ENCODE measurements at places on chromosomes 2 and 18.

DNA sequence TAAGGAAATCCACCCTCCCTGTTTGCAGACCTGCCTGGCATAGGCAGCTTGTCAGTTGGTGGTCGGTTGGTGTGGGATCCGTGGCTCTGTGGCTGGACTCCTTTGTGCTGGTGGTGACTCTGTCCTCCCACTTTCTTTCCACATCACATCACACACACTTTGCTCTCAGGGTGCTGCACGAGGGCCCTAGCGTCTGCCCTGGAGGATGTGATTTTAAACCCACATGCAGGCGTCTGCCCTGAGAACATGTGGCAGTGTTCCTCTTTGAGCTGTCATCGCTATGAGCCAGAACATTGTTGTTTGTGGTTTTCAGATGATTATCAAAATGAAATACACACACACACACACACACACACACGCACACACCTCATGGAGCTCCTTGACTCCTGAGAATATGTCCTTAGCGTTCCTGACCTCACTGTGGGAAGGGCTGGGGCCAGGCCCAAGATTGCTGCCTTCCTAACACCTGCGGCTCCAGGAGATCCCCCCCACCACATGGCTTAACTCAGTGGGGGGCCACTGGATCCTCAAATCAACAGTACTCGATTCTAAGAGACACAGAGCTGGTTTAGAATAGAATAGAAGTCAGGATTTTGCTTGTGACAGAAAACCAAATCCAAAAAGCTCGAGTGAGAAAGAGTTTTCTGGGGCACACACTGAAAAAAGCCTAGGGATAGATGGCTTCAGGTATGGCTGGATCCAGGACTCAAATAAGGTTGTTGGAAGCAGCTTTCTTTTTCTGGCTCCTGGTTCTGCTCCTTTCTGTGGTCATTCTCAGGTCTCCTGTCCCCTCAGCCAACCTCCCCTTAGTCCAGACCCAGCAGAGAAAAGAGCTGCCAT, 54.8 kb downstream of the RTP5 start:
- DNase-seq = no peak

DNA sequence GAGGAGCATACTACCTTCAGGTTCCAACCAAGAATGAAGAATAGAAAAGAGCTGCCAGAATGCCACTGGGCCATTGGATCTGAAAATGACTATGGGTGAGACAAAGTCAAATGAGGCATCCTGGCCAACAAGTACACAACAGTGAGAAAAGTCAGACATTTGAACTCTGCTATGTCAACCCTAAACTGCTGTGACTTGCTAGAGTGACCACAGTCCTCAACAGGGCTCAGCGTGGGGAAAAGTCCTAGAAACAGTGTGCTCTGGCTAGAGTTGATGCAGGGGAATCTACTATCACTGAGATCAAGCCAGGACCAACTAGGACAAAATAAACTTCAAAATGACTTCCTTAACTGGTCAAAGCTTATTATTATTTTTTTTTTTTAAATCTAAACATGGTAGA, 98.2 kb upstream of the FZD5 start:
- DNase-seq = no peak

DNA sequence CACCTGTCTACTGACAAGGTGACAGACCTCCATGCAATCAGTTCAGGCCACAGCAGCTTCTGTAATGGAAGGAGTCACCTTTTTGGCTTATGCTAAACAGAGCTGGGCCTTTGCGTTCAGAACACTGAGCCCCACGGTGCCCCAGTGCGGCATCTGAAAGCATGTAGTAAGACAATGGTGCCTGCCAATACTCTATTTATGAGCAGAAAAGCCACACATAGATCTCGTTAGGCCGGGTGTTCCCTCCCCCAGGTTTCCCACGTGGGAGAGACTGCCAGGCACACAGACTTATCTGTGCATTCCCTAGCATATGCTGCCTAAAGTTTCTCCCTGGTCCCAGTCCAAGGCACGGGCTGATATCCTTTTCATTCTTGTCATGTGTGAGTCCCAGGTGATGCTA, 150.9 kb downstream of the ACTR3 start:
- DNase-seq = no peak

GRCh38 chr2:46747297-46747818, 168.2 kb downstream of the MCFD2 start:
- no peak for DNase-seq

GRCh38 chr18:68725346-68725745, 10.4 kb upstream of the TMX3 start:
- no peak for DNase-seq

- peak; percentile 83 for DNase-seq
Measured at GRCh38 chr2:10057231-10058107, 14.1 kb downstream of the KLF11 start.

GRCh38 chr2:20193185-20193584, 31.7 kb downstream of the SDC1 start:
- DNase-seq = no peak

GRCh38 chr2:21025690-21026478, 18.0 kb downstream of the APOB start:
- DNase-seq = no peak

GRCh38 chr18:13242797-13243196, 24.2 kb downstream of the LDLRAD4 start:
- peak; percentile 25 for DNase-seq

GRCh38 chr2:74882299-74882687, 48.4 kb downstream of the HK2 start:
- no peak for DNase-seq

DNA sequence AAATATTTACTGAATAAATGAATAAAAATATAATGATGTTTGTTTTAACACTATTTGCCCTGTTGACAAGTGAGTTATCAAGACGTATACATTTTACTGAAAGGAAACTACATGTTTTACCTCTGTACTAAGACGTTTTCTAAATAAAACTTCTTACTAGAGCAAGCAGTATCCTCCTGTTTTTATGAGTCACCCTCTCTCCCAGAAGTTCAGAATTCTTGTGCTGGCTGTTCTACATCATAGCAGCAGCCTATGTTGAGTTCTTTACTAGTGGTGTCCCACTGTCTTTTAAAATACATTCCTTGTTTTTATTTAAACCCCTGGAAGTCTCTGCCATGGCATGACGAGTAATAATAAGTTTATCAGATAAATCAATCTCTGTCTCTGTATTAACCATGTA, 297.4 kb downstream of the CALCRL start:
- no peak for DNase-seq

DNA sequence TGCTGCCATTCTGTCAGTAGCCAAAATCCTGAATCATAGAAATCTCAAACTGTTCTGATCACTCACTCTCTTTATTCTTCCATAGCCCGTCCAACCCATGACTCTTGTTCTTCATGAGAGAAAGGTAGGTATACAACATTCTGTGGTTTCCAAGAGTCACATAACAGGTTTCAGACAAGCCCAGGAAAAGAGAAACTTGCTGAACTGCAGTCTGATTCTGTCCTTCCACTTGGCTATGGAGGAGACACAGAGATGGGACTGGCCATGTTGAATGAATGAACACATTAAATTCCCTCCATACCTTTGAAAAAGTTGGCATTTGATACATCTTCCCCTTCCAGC, 880.2 kb upstream of the CELF4 start:
- DNase-seq = no peak

- no peak for DNase-seq
Measured at GRCh38 chr18:58451972-58452334, 176.9 kb downstream of the ALPK2 start.

- DNase-seq = no peak
Measured at GRCh38 chr2:94876523-94876863, 5.3 kb downstream of the TEKT4 start.

- no peak for DNase-seq
Measured at GRCh38 chr2:219084791-219085190, 24.1 kb upstream of the IHH start.

GRCh38 chr2:96097441-96097840, 18.9 kb downstream of the ADRA2B start:
- no peak for DNase-seq

GRCh38 chr18:56672391-56672790, 21.2 kb downstream of the WDR7 start:
- no peak for DNase-seq

DNA sequence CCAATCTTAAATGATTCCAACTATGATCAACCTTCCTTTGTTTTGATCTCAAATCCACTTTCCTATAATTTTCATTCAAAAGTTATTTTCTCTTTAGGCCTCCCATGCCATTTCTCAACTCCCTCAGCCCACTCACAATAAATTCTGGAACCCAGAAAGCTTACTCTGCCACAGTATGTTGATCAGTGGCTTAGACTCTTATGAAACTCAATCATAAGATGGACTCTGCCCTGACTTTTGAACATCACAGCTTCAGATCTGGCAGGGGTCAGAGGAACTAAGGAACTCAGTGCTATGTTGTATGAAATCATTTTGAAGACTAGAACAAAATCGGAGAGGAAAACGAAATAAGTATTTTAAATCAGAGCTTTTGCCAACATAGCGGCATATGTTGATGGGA, 59.8 kb upstream of the LGALSL start:
- no peak for DNase-seq

DNA sequence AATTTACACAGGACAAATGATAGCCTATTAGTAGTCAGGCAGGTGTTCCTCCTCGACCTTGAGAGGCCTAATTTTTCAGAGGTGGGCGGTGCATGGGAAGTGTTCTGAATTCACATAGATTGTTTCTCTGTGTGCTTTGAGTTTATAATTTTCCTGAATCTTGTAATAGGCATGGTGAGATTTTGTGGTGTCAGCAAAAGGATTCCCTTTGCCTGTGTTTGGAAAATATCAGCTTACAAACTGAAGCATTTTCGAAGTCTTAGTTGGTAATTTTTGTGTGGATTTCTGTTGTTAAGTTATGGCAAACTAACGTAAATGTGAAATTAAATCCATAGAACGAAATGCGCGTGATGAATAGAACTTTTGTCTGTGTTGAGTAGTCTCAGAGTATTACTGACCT, 194.0 kb upstream of the RBMS1 start:
- DNase-seq = no peak

GRCh38 chr2:287471-287885, 413 bp downstream of the ALKAL2 start:
- DNase-seq = peak; percentile 54

DNA sequence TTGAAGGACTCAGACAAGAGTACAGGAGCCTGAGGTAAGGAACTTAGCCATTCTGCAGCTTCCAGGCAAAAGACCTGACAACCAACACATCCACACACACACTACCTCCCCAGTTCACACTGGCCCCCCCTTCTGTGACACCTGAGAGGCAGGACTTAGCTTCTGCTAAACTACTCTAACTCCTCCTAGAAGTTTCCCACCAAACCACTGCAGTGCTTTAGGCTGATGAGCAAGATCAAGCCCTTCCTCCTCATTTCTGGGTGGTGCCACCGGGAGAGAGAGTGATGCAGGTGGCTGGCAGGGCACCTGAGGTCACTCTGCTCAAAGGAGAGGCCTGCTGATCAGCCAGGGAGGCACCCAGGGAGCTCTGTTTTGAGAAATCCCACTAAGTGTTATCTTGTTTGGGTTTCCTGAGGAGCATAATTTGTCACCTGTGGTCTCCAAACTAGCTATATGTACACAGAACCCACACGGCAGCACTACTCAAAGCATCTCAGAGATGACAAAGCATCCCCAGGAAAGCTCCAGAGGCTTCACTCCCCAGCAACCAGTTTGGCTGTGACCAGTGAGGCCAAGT, 188.4 kb downstream of the MYO5B start:
- no peak for DNase-seq

GRCh38 chr2:18214936-18215335, 336.5 kb downstream of the KCNS3 start:
- DNase-seq = no peak

DNA sequence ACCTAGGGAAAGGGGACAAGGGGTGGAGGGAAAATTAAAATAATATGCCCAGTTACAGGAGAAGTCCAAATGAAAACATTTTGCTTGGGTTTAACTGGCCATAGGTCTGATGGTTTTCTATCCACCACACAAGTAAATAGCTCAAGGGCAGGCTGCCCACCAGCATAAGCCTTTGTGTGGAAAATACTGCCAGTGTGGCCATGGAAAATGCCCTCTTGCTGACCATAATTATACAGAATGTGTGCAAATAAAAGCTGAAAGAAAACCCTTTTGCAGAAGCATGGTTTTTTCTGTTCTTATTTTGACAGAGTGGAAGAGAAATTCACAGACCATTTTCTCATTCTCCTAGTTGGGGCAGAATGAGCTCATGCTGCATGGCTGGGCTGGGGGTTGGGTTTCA, 111.3 kb upstream of the SIX2 start:
- peak; percentile 51 for DNase-seq

DNA sequence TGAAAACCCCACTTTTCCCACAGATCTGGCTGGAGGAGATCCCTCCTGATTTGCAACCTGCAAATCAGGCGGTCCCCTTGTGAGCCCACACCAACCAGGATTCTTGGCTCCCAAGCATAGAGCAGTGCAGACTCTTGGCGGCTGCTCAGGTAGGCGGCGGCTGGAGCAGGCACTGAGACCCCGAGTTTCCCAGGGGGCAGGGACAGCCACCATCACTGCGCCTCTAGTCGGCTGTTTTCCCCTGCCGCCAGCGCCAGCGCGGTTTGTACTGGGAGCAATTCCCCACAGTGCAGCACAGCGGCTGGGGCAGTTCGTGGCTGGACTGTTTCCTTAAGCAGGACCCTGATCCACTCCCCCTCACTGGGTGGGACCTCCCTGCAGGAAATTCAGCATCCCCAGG, 323.3 kb downstream of the TRIB2 start:
- DNase-seq = no peak

DNA sequence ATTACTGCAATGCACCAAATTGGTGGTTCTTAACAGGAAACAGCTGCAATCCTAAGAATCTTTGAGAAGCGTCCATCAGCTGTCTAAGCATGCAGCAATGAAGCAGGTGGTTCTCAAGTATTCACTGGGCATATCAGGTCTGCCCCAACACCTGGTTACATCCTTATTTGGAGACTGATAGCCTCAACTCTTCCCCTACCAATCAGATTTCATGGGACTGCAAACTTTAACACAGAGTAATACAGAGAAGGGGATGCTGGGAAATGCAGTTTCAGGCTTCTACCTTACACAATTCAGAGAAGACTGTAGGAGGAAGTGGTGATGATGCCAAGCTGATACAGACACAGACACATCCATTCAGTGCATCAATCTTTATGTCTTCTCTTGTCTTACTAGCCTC, 240.5 kb downstream of the BCL2 start:
- DNase-seq = no peak

DNA sequence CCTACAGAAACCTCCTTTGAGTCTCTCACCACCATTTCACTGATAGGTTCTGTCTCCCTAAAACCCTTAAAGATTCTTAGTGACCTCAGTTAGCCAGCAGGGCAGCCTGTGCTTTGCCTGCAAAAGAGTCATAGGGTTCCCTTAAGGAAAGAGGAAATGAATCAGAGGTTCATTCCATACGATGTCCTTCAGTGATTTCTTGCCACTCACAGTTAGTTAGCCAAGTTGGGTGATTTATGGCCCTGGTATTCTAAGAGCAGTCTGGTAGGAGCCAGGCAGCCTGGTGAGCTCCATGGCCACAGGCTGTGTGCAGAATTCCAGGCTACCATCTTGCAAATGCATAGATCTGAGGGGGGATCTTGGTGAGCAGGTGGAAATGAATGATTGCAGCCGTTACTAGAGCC, 18.7 kb upstream of the CCBE1 start:
- no peak for DNase-seq

All from left hindlimb (tissue), 1 donor.